ENCODE measurements at places on chromosomes 11 and 22.

GRCh38 chr11:121112498-121113455 is 11.7 kb downstream of the TECTA start:
- DNase-seq, result peak; percentile 61

DNA sequence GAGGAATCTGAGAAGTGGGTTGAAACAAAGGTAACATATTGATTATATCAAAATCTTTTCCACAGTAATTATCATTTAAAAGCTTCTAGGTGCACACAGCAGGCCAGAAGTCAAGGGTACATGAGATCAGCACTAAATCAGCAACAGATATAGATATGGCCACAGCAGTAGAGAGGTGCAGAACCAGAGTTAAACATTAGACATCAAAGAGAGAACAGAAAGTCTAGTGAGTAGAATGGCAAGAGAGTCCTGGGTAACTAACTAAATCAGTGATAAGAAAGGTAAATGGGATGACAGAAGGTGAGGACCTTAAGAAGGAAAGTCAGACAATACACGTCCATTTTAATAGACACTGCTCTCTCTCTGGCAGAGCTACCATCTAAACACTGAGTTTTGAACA is 119.5 kb upstream of the GRIA4 start:
- DNase-seq, result no peak

DNA sequence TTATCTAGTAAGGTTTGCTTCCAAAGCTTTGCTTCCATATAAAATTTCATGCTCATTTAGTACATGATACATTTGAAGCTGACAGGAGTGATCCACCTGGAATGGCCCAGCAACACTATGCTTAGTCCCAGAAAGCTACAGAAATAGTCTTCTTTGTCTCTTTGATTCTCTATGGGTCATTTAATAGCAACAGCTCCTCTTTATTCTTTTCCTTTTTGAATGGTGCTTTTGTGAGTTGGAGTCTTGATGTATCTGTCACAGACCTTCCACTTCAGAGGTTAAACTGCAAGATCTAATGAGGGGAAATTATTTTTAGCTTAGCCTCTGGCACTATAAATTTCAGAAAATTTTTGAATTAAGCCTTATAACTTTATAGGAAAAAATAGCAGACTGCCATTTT is 509.5 kb downstream of the KCNA4 start:
- no peak for DNase-seq

- no peak for DNase-seq
These were observed 19.0 kb upstream of the RASD2 start for GRCh38 chr22:35521358-35522224.

DNA sequence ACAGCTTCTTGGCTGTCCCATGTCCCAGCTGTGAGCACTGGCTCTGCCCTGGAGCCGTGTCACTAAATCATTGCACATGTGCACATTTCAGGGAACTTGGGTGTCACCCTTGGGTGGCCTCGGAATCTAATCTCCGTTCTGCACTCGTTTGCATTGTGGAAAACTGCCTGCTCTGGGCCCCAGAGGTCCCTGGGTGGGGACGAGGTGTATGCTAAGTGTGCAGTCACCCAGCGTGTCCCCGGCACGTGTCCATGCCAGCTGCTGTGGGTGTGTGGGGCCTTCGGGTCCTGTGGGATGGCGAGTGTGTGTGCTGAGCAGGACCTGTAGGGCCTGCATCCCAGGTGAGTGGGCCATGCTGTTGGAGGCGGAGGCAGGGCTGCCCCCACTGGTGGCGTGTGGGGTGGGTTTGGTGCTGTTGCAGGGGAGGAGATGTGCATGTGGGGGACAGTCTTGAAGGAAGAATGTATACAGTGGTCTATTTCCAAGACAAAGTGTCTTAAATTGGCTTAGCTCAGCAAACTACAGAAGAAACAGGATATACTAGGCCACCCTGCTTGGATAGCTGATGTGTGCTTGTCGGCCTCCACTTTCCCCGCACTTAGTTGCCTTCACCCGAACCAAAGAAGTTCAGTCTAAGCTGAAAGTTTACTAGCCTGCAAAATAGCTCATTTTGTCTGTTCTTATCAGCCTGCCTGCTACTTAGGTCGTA is 14.6 kb downstream of the TANGO2 start:
- no peak for DNase-seq

DNA sequence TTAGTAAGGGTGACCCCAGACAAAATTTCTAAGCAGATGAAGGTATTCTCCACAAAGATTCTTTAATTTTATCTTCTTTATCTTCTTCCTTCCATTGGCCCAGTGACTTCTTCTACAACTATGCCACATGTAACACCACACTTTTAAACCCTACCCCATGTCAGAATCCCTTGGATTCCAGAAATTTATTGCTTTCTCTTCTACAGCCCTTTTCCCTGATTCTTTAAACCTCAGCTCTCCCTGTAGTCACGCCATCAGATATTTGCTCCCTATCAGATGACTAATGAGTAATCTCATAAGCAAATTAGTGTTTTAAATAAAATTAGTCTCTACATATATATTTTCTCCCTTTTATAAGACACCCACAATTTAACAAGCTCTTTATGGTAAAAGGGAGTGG is 423.4 kb upstream of the CHORDC1 start:
- DNase-seq, result no peak

- no peak for DNase-seq
These were observed 196.5 kb downstream of the FAM76B start for GRCh38 chr11:95593111-95593510.

- DNase-seq, result no peak
These were observed 9.8 kb downstream of the PACSIN2 start for GRCh38 chr22:43005106-43005505.

DNA sequence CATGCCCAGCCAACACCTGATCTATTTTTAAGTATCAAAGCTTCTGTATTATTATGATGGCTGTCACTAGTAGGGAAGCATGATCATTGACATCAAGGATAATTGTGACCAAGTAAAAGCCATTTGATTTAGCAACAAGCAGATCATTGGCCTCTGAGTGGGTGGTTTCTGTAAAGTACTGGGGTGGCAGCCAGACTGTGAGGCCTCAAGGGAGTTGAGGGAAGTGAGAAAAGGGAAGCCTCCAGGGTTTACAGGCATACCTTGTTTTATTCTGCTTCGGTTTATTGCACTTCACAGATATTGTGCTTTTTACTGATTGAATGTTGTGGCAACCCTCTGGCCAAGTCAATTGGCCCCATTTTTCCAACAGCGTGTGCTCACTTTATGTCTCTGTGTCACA is 60.1 kb downstream of the PRR5L start:
- DNase-seq, result no peak

DNA sequence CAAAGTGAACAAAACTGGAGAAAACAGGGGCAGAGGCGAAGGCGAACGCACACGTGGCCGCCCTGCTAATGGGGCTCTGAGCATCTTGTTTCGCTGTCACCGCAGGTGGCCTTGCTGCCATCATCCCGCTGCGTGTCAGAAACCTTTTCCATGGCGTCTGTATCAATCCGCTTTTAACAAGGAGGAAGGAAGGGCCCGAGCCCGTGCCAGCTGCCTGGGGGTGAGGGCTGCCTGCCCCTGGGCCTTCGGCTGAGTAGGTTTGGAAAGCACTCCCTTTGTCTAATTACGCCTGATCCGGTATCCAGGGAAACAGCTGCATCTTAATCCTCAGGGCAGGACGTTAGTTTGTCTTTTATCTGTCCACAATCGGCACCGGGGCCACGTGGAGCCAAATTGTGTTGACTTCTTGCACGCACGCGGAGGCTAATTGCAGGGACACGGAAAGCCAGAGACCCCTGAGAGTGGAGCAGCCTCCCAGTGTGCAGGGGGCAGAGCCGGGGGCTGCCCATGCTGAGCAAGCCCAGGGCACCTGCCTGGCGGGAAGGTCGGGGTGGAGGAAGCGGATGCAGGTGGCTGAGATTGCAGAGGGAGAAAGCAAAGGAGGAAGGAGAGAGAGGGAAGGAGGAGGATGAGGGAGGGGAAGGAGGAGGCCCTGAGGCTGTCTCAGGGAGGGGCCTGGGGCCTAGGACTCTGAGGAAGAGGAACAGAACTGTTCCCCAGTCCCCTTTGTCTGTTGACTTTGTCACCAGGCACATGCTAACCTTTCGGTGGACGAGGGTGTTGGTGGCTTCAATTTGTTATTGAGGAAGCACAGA is 19.2 kb upstream of the TH start:
- no peak for DNase-seq

Data from mesothelial cell of epicardium (in vitro differentiated cells).